Dorsolateral prefrontal cortex (tissue), 122 donors: ENCODE measurements at places on chromosomes 1 and 21.
A peak's percentile ranks its signal among the peaks of the same experiment; 100 is the strongest.

- DNase-seq: no peak
Observed at GRCh38 chr1:29338908-29339575, 102.7 kb downstream of the PTPRU start.

- DNase-seq: no peak
Observed at GRCh38 chr1:59990470-59990869, 63.9 kb upstream of the CYP2J2 start.

DNA sequence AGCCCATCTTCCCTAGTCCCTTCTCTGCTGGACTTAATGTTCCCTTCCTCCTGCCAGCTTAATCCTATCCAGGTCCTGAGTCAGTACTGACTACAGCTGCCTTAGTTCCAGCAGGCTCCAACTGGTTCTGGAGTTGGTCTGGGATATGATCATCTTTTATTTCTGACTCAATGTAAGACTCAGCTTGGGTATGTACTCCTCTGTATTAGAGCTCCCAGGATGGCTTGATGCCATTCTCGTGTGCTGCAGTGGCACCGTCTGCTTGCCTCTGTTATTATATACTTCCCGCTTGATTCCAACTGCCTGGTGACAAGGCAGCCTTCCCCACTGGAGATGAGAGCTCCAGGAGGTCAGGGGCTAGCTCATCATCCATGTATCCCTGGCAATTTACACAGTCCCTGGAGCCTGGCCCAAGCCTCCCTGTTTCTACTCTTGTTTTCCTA lies 164.4 kb upstream of the DPT start:
- no peak for DNase-seq

DNA sequence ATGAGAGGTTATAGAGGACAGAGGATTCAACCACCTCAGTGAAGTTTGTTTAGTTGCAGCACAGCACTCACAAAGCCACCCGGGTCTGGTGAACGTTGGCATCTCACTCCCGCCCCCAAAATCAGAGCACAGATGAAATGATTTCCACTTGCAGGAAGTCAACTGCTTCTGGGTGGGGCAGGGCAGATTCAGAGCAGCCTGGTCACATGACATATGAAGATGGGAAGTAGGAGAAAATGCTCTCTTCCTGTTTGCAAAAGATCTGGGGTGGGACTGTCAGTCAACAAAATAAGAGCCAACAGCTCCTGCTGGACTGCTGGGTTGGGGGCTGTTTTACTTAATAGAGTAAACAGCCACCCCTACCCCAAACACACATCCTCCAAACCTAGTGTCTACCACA lies 43.2 kb downstream of the LRRC71 start:
- DNase-seq: no peak

DNA sequence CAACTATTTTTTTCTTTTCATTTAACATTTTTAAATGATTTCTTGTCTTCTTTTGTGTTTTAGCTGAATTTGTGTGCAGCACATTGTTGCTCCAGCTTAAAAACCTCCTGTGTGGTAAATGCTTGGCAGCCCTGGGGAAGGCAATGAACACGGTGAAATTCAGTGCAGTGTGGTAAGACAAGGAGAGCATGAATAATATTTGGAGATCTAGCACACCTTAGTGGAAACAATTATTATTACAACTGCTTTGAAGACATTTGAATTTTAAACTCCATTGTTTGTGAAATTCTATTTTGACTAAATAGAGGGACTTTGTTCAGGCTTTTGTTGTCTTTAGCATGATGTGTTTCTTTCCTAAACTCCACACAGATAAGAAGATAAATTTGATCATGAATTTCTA lies 242.6 kb upstream of the CXADR start:
- no peak for DNase-seq

GRCh38 chr1:62784509-62785365 lies 805 bp downstream of the ATG4C start:
- DNase-seq: no peak

DNA sequence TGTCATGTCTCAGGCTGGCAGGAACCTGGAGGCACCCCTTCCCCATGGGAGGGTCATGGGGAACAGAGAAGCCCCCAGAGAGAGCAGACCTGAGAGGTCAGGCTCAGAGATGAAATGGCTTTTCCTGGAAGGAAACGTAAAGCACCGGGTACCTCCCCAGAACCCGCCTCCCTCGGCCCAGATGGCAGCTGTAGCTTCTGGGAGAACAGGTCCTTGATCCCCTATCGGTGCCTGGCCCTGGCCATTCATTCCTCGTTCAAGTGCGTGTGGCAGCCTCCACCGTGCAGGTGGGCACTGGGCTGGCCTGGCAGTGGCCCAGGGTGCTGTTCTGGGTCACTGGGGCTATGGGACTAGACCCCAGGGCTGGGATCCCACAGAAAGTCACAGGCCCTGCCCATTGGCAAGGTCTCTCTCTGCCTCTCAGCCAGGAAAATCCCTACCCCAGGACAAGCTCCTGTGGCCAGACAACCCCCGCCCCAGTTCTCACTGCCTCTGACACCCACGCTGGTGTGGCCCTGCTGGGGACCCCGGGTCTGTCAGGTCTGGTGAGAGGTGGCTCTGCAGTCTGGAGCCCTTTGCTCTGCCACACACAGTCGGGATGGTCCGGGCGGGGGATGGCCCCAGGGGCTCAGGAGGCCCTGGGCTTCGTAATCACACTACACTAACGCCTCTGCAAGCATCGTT lies 183.2 kb upstream of the VAMP3 start:
- no peak for DNase-seq

GRCh38 chr1:95278173-95279006 lies 44.4 kb downstream of the RWDD3 start:
- no peak for DNase-seq

GRCh38 chr1:25932321-25932720 lies 26.1 kb upstream of the STMN1 start:
- DNase-seq: no peak

- DNase-seq: no peak
Observed at GRCh38 chr1:117112047-117112717, 9.4 kb downstream of the TRIM45 start.

DNA sequence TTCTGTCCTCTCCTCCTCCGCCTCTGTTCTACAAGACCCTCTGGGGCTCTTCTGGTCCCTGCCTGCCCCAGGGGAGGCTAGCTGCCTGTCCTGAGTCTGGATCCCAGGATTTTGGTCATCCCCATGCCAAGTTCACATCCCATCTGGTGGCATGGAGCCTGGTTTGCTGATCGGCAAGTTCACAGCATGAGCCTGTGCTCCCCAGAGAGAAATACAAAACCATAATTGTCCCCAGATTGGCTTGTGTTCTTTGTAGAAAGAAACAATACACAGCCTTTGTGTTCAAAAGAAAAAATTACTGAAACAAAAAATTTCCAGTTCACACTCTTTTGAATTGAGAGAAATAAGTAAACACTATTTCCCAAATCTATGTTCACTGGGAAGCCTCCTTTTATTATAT lies 149.4 kb upstream of the ZC3H12A start:
- DNase-seq: no peak

DNA sequence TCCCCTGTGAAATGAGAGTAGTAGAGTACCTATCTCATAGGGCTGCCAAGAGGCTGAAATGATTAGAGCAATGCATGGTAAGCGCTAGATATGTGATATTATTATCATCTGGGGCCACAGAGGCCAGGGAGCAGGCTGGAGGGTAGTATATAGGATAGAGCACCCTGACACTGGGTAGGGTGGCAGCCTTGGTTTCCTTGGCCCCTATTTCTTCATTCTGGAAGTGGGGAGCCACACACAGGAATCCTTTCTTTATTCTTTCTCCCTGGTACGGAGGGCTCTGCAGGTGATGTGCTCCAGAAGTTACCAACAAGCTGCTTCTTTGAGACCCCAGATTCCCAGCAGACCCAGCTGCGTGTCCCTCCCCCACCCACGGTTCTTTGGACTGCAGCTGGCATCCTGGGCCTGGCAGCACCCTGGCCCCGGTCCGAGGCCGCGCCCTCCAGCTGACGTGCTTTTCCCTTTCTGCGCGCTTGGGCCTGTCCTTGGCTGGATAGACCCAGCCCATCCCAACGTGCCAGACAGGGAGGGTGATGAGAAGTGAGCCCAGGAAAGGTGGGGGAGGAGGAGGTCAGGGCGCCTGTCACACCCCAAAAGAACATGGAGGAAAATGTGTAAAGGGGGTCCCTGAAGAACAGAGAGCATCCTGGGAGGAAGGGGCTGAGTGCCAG lies 18.2 kb downstream of the INAVA start:
- DNase-seq: peak; percentile 36

- peak; percentile 81 for DNase-seq
Observed at GRCh38 chr21:37073417-37074196, 553 bp downstream of the TTC3 start.

DNA sequence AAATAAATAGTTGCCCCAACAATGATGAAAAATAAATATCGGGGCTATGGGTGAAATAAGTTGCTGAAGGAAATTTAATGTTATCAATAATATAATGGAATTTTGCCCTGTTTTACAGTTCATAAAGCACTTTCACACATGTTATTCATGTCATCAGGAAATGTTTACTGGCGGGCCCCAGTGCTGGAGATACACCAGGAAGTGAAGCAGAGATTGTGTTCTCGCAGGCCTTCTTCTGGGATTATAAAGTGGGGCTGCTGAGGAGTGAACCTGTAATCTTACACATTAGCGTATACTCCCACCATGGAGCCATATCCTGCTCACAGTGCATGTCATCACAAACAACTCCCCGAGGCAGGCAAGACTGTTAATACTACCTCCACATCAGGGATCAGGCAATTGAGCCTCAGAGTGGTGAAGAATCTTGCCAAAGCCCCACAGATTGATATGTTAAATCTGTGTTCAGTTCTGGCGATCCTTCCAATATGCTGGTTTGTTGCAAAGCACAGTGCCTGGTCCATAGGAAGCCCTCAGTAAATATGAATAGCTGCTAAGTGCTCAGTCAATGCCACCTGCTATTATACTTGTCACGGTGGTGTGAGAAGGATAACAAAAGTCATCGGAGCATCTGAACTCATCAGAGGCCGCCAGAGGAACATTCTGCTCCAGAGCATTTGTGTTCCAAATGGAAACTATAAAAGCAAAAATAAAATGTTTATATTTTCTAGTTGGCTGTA lies 104.4 kb upstream of the UBE2U start:
- DNase-seq: no peak

GRCh38 chr21:34202553-34203372 lies 129.4 kb downstream of the MRPS6 start:
- DNase-seq: no peak

GRCh38 chr1:224859651-224860050 lies 69.8 kb upstream of the DNAH14 start:
- no peak for DNase-seq

DNA sequence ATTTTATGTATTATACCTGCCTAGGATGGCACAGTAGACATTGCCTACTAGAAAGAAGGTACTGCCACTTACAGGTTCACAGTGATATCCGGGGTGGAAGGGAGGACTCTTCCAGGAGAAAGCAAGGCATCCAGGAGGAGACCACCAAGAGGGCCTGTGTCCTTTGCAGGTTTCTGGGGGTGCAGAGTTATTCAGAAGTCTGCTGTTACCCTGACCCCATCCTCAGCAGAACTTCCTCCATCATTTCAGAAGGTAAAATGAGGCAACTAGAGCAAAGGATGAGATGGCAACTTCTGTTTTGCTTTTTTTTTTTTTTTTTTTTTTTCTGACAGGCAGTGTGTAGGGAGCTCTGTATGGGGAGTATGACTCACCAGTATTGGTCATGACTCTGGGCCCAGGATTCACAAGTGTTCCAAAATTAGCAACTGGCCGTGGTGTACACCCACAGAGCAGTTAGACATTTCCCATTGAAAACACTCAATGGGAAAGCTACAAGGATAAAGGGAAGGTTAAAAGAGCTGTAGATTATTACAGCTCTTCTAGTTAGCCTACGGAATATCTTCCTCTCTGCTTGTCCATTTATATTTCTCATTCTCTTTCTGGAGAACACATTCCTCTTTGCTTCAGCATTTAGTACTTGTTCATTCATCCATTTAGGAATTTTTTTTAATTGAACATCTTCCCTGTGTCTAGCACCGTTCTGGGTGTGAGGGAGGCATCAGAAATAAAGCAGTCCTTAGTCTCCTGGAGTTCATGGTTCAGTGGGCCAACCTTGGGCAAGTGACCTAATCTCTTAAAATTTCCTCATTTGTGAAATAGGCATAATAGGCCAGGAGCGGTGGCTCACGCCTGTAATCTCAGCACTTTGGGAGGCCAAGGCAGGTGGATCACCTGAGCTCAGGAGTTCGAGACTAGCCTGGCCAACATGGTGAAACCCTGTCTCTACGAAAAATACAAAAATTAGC lies 50.5 kb upstream of the PPP2R5A start:
- DNase-seq: no peak

DNA sequence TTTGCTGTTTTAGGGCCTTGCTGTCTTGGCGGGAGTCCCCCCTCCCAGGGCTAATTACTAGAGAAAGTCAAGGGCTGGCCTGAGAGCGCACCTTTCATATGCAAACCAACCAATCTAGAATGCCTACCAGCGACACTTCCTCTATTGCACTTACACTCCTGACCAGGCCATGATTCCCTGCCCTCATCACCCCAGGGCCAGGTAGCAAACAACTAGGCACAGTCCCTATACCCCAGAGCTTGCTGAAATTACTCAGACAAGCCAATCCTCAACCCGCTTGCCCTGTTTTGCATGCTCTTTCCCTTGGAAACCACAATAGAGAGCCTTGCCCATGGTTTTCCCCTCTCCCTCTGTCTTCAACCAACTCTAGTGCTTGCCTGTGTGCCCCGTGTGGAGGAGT lies 70.3 kb downstream of the URB2 start:
- no peak for DNase-seq

DNA sequence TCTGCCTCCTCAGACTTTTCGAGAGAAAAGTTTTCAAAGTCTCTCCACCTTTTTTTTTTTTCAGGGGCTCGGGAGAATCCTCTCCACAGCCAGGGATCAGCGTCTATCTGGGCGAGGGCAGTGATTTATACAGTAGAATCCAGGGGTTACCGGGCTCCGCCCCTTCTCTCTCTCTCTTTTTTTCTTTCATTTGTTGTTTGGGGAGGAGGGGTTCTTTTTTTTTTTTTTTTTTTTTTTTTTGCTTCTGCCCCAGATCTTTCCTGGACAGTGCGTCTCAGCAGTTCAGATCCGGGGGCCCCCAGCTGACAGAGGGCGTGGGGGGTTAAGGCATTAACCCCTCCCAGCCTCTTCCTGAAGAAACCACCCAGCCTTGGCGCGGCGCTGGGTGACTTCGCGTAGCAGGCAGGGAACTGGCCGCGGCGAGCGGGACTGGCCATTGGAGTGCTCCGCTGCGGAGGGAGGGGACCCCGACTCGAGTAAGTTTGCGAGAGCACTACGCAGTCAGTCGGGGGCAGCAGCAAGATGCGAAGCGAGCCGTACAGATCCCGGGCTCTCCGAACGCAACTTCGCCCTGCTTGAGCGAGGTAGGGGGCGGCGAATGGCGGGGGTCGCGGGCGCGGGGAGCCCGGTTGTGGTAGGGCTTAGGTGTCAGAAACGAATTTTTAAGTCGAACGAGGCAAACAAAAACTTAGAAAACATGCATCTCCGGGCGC lies at the start of gene S1PR1:
Gene S1PR1, plus strand, starts transcription at position 504 of the 713 bp plus-strand sequence. CDS start 1,966 bp downstream, outside the sequence.
- peak; percentile 50 for DNase-seq

GRCh38 chr1:230327892-230328284 lies 98.2 kb downstream of the PGBD5 start:
- DNase-seq: no peak

GRCh38 chr1:46005594-46005993 lies 126.8 kb downstream of the PIK3R3 start:
- DNase-seq: no peak

GRCh38 chr1:175369696-175370095 lies 177.1 kb upstream of the KIAA0040 start:
- DNase-seq: no peak

GRCh38 chr1:42282867-42283583 lies 52.0 kb downstream of the FOXJ3 start:
- DNase-seq: no peak
